Activated CD4-positive, alpha-beta T cell treated with anti-CD3 and anti-CD28 coated beads, Interleukin-2, amount 10 ng/mL, durations not matched to agents 7 days and 5 days (primary cell): ENCODE measurements at places on chromosomes 5 and 9.

DNA sequence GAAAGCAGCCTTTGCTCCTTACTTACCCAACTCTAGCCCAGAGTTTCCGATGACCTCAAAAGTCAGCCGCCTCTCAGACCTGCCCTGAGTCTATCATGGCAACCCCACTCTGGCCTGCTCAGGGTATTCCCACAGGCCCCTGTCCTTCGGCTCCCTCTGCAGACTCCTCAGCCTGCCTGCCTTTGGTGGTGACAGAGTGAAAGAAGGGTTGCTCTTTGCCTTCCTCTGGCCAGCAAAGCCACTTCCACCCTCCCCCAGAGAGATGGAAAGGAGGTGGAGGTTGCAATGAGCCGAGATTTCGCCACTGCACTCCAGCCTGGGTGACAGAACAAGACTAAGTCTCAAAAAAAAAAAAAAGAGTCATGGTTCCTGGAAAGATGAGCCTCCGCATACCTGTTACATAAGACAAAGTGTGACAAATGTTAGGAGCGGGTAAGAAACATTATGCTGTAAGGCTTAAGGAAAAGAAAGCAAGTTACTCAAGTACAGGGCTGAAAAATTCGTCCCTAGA is 2.3 kb upstream of the SMIM33 start:
- no peak for DNase-seq

- peak; percentile 9 for DNase-seq
These were observed 122.2 kb downstream of the LHX2 start for GRCh38 chr9:124133727-124134126.

GRCh38 chr9:137353223-137354152 is 51.4 kb upstream of the NRARP start:
- DNase-seq = no peak

DNA sequence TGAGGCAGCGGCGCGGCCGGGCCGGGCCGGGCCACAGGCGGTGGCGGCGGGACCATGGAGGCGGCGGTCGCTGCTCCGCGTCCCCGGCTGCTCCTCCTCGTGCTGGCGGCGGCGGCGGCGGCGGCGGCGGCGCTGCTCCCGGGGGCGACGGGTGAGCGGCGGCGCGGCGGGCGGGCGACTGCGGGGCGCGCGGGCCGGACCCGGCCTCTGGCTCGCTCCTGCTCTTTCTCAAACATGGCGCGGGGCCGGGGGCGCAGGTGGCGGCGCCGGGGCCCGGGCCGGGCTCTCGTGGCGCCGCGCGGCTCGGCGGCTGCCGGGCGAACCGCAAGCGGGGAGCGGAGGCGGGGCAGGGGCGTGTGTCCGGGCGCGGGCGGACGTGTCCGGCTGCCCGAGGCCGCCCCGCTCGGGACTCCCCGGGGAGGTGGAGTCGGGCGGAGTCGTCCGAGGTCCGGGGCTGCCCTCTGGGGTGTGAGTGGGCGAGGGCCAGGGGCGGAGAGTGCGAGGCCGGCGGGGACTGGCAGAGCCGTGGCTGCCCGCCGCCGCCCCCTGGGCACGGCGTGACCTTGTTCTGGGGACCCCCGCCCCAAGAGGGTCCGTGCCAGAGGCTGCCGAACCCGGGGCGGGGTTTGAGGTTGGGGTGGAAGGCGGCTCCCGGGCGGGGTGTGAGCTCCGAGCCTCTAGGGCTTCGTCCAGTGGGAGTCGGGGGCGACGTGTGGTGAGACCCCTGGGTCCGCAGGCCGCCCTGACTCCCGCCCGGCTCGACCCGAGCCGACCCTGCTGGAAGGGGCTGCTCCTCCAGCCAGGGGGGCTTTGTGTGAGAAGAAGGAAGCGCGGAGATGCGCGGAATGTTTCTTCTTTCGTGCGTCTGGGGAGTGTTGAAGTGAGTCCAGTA is 485 bp downstream of the TGFBR1 start:
- peak; percentile 29 for DNase-seq

DNA sequence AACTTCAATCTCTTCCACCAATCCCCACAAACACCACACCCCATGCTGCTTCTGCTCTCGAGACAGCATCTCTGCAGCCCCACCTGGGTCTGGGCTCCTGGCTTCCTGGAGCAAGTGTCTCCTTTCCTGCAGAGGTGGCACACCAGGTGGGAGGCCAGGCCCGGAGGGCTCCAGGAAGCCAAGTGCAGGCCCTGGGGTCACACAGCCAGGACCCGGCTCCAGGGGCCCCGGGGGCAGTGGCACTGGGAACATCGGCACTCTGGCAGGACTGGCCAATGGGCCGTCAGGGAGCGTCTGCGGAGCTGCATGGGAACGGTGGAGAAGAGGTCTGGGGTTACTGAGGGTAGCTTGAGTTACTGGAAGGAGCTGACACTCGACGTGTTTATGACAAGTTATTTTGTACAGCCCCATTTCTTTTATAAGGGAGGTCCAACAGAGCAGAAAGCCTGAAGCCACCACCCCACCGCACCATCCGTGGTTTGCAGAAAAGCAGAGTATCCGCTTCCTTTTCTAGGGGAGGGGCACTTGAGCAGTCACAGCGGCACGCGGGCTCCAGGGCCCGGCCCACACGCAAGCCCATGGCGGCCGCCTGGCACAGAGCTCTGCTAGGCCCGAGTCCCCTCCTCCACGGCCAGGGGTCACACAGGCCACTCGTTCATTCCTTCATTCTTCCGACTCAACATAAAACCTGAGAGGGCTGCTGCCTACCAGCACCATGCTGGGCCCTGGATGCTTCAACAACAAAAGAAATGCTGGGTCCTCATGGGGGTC is 14.6 kb upstream of the INPP5E start:
- no peak for DNase-seq

GRCh38 chr9:127033789-127034188 is 88.6 kb downstream of the ANGPTL2 start:
- no peak for DNase-seq

- DNase-seq = peak; percentile 23
These were observed 52.9 kb downstream of the COMMD10 start for GRCh38 chr5:116137544-116138378.

DNA sequence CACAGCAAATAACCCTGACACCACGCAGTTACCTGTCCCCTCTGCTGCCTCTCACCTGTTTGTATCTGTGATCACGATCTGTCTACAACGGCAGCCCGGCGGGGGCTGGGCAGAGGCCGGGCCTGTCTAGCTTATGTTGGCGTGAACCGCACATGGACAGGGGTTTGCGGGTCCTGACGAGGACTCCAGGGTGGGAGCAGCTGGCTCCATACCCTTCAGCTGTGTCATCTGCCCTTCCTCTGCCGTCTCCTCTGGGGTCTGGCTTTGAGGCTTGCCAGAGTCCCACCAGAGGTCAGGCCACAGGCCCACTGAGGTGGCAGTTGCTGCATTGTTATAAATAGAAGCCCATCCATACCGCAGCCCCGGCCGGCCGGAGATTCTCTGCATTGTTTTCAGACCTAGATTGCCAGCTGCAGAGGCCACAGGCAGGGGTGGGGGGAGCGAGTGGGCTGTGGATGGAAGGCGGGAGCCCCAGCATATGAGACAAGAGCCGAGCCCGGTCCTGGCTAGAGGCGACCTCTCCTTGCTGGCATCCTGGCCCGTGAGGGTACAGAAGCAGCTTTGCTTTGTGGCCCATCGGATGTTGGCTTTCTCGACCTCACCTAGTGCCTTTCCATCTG is 37.8 kb downstream of the FAM78A start:
- DNase-seq = no peak

GRCh38 chr5:27773636-27774035 is 735.2 kb upstream of the CDH9 start:
- DNase-seq = no peak

DNA sequence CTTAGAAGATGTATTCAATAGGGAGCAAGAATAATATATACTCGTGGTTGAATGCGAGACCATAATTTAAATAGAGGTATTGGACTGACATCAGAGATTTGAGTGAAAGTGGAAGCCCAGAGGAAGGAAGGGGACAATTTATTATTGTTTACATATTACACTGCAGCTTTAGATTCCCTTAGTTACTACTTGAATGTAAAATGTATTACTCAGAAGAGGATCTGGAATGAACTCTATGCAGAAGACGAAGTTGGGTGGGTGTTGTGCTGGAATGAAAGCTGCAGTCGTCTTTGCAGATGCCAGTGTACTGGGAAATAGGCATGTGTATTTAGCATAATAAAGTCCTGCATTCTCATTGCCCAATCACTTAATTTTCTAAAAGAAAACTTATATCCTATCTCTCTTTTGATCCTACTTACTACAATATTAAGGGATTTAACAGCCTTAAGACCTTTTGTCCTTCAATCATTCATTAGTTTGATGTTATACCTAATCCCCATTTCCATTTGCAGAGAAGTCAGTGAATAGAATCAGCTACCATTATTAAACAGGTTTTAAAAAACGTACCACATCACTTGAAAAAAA is 570.7 kb upstream of the WWC1 start:
- no peak for DNase-seq
